Endothelial cell of umbilical vein (primary cell): ENCODE measurements at places on chromosomes 11 and 22. TPM values are rescaled to one million over a fixed set of nuclear protein-coding genes. Genes with fewer than 3 reads are reported as not detected.
A peak's percentile ranks its signal among the peaks of the same experiment; 100 is the strongest.

- no peak for DNase-seq
Observed at GRCh38 chr11:19546325-19546724, 166.3 kb upstream of the NAV2 start.

DNA sequence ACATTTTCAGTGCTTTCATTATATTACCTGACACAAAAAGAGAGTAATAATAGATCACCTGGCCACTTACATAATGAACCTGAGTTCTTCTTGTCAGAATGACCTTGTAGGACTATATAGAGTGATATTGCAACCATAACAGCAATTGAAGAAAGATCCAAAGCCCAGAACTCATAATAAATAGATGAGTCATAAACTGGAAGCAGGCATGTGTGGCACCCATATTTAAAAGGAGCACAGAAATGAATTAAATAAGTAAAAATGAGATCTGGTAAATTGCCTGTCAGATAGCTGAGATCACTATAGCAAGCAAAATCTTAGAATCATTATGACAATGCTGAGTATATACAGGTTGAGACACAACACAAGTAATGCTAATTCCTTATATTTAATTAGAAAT, 331.8 kb downstream of the AASDHPPT start:
- DNase-seq = no peak

- DNase-seq = no peak
Observed at GRCh38 chr11:14065141-14065540, 102.6 kb downstream of the SPON1 start.

- DNase-seq = peak; percentile 56
Observed at GRCh38 chr11:33065445-33066178, 26.2 kb downstream of the TCP11L1 start.

DNA sequence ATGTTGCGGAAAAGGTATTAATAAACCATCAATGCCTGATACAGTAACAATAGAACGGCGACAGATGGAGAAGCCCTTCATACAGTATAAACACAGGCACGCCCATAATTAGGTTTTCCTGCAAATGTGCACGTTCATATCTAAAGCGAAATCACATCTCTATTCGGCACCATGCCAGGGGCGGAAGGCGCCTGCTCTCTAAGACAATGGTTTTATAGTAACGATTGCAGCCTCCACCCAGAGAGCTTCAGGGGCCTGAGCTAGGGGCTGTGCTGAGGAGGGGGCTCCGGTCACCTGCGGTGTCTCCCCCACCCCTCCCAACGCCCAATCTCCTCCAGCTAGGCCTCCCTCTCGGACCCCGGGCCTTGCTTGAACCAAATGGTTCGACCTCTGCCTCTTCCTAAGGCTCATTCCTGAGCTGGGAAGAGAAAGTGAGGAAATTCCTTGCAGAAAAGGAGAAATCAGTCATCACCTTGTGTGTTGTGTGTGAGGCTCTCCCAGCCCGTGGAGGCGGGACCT, 9.6 kb downstream of the KRTAP5-5 start:
- peak; percentile 56 for DNase-seq

GRCh38 chr11:35963911-35964310, 20.0 kb downstream of the LDLRAD3 start:
- DNase-seq = no peak

DNA sequence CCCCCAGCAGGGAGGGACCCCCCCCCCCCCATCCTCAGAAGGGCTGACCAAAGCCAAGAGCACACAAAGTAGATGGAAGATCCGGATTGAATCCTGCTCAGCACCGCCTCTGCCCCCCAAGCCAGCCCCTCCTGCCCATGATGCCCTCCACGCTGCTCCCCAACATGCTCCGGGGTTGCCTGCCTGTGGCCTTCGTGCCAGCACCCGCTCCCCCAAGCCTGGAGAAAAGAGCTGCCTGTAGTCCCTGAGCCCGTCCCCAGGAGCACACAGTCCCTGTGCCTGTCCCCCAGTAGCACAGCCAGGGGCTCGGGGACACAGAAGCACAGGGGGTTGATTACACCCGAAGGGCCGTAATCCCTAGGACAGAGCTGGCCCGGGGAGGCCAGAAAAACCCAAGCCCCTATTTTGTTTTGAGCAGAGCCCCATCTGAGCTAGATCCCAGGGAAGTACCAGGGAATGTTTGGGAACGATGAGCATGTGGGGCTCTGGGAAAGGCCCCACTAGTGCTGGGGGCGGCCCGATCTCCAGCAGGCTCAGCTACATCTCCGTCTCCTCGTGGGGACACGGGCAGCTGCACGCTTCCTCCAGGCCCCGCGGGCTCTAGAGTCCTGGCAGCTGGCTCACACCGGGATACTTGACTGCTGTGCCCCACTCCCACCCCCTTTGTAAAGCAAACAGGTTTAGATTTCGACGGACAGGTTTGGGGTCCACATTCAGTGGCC, 66.7 kb downstream of the PHF21B start:
- DNase-seq = no peak

DNA sequence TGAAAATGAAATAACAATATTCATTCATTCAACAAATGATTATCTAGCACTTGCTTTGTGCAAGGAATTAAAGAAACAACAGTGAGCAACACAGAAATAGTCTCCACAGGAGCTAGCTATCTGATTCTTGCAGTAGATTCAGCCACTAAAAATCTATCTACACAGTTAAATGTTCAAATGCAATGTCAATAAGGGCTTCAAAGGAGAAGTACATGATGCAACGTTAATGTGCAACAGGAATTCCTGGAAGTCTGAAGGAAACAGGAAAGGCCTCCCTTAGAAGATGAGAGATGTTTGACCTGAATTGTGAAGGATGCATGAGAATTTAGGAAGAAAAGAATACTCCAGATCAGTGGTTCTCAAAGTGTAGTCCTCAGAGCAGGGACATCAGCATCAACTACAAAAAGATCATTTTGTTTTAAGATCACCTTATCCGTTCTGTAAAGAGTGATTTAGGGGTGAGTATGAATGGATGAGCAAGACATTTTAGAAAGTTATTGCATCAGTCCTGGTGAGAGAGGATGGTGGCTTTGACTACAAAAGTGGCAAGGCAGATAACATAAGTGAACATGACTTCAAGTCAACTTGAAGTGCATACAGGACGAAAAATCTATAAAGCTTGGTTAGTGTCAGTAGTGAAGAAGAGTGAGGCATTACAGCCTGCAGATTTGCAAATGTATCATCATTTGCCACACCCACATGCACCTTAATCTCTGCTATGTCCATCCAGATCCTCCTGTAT, 96.0 kb downstream of the ETS1 start:
- DNase-seq = no peak

DNA sequence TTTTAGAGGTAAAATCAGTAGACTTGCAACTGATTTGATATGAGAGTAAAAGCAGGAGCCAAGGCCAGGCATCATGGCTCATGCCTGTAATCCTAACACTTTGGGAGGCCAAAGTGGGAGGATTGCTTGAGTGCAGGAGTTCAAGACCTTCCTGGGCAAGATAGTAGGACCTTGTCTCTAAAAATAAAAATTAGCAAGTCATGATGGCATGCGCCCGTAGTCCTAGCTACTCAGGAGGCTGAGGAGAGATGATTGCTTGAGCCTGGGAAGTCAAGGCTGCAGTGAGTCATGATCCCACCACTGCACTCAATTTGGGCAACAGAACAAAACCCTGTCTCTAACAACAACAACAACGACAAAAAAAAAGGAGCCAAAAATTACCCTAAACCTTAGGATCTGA, 13.5 kb downstream of the SGSM3 start:
- no peak for DNase-seq

- DNase-seq = no peak
Observed at GRCh38 chr22:48427731-48428211, 1399.9 kb downstream of the BRD1 start.

DNA sequence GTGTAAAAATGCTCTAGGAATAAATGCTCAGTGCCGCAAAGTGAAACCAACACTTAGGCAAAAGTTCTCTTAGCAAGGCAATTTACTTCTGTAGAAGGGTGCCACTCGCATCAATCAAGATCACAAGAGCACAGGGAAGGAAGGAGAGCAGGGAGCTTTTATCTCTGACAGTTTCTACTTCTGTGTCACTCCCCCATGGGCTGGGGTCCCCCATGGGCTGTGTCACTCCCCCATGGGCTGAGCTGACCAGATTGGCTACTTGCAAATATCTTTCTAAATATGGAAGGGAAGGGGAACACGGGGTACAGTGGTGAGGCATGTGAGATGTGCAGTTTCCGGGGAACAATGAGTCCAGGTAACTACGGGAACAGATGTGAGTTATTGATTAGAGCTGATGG, 397 bp downstream of the OR52N2 start:
- DNase-seq = peak; percentile 4

GRCh38 chr11:94153320-94153719, 24.7 kb downstream of the PANX1 start:
- DNase-seq = no peak

- DNase-seq = no peak
Observed at GRCh38 chr11:72781313-72782080, 12.3 kb downstream of the STARD10 start.

DNA sequence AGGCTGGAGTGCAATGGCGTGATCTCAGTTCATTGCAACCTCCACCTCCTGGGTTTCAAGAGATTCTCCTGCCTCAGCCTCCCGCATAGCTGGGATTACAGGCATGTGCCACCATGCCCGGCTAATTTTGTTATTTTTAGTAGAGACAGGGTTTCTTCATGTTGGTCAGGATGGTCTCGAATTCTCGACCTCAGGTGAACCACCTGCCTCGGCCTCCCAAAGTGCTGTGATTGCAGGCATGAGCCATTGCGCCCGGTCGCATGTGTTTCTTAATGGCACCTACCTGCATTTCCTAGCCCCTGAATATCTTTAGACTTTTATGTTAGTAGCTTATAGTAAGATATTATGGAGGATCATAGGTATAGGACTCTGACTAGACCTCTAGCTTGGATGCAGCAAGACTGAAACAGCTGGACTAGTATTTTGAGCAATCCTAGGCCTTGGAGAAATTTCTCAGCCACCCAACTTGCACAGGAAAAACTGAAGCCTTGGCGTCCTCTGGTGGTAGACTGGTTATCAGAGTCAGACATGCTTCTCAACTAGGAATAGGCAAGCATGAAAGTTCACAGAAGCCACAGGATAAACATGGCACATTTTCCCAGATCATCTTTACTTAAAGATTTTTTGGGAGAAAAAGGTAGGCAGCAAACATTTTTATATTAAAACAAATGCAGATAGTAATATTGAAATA, 22.7 kb upstream of the C1QTNF4 start:
- peak; percentile 68 for DNase-seq

DNA sequence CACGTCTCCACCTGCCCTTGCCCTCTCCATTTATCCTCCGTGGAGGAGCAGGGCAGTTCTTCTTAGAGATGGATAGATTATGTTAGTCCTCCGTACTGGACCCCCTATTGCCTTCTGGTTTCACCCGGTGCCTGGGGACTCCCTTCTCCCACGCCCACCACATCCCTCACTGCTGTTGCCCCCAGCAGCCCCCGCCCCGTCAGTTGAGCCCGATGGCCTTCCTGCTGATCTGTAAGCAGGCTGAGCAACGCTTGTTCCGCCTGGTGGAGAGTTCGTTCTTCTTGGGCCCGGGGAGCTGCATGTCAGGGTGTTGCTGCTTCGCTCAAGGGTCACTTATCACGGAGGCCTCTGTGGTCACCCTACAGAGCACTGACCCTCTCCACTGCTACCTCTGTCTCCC, 34.2 kb downstream of the B3GAT1 start:
- no peak for DNase-seq

DNA sequence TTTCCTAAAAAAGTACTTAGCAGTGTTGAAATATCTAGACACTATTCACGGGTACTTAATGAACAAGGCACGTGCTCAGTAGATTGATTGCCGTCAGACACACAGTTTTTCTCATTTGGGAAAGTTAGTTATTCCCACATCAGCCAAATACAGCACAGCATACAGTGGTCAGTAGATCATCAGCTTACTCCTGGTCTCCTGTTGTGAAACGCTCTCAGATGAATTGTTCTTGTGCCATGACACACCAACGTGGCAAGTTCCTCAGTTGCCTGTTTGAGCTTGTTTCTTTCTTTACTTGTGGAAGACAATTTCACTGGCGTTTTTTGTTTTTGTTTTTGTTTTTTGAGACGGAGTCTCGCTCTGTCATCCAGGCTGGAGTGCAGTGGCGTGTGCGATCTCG, 8.6 kb downstream of the TAB1 start:
- no peak for DNase-seq

DNA sequence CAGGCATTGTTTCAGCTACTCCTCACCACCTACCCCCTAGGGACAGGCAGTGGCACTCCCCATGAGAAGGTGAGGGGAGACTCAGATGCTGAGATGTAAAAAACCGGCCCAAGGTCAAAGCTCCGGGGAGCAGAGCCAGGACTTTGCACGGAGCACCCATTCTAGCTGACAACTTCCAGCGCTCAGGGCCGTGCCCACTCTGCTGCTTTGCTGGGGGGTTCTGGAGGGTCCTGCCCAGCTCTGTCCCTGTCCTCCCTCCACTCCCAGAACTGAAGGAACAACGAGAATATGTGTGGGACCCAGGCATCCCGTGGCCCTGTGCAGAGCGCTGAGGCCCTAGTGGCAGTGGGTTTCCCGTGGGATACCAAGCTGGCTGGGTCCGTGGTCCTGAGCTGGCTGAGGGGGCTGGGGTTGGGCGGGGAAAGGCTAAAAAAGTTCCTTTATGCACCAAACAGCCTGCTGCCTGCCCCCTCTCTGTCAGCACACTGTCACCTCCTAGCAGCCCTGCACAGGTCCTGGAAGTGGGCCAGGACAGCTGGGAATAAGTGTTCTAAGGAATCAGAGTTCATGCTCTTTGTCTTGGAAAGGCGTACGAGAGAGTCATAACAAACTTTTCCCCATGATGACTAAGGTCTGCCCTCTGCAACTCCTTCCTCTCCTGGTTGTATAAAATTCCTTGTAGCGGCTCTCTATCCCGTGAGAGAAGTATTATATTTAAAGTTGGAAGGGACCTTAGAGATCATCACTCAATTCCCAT, 1.9 kb downstream of the MS4A10 start:
- DNase-seq = peak; percentile 96

DNA sequence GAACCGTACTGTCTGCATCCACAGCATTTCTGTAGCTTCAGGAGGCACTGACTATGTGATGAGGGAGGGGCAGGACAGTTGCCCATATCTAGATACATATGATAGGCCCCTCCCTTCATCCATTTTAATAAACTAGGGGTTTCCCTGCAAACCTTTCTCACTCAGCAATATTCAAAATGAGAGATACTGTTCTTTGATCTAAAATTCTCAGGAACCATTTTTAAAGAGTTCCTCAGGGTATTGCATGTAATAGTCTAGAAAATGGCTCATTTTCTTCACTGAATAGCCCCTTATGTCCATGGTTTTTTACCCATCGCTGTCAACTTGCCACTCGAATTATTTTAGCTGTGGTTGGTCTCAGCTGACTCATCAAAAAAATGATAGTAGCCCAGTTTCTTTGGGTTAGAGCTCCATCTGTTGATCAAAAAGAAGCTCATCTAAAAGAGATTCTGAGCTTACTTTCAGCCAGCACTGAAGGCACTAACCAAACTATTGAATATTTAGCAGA, 37.0 kb upstream of the DNAJB7 start:
- DNase-seq = peak; percentile 55

PRR5L gene
- 6.1 and 9.5 TPM in 2 replicates for total RNA-seq

CCDC89 gene
- total RNA-seq = 0.23 TPM in 1 of 2 replicates, not detected in the other

PHF21B gene
- not detected in 2 replicates for total RNA-seq

TMPRSS5 gene
- total RNA-seq = 0.58 and 0.64 TPM in 2 replicates

TH gene
- total RNA-seq = not detected in 2 replicates

ART1 gene
- total RNA-seq = not detected in 2 replicates

PDGFB gene
- total RNA-seq = 240 and 273 TPM in 2 replicates

PANX3 gene
- total RNA-seq = not detected in 2 replicates
